Type B pancreatic cell (in vitro differentiated cells): ENCODE measurements at places on chromosomes 3 and 15.

DNA sequence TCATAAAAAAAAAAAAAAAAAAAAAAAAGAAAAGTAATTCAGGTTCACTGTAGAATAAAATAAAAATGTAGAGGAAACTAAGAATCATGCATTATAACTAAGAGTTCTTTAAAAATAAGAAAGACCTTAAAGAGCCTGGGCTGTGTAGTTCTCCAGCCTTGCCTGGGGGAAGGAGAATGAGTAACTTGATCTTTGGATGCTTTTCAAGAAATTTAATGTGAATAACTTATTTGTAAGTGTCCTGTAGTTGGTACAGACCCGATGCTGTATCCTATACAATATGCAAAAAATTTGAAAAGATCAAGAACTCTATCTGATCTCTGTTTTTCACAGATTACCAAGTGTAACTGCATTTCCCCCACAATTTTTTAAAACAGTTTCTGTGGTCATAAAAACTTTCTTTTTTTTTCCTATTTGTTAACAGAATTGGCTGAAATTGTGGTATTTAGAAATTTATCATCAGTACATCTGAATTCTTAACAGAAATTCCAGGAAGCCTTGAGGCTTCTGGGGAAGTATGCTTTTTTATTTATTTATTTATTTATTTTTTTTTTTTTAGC lies 195.3 kb downstream of the THRB start:
- no peak for DNase-seq
- H3K27ac ChIP-seq: no peak overlapping the region
- peaks cover 11% of the 10 kb centered on the region for H3K4me1 ChIP-seq
- no peaks in the 10 kb centered on the region for H3K27me3 ChIP-seq

DNA sequence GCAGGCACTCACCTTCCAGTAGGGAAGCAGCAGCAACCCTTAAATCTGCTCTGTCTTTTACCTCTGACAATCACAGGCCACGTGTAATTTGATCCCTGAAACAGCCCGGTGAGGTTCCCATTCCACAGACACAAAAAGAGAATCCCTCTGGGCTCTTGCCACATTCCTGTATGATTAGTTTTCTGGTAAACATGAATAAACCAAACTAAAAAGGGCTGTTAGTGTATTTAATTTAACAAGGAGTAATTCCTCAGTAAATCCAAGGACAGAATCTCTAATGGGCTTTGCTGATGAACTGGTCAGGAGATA lies 186.9 kb downstream of the FAM43A start:
- peaks cover 3% of the 10 kb centered on the region for H3K36me3 ChIP-seq
- DNase-seq: no peak
- H3K27me3 ChIP-seq: peaks cover 13% of the 10 kb centered on the region
- peaks cover 26% of the 10 kb centered on the region for H3K4me1 ChIP-seq

DNA sequence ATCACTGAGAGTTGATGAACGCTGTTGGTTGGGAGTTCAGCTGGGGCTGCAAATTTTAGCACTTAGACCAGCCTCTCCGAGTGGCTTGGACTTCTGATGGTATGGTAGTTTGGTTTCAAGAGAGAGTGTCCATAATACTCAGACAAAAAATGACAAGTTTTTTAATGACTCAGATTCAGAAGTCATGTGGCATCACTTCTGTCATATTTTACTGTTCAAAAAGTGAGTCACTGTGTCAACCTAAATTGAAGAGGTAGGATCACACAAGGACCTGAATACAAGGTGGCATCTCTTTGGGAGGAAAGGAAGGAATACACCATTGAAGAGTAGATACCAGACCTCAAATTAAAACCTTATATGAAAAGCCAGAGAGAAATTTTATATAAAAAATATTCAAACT lies 99.1 kb upstream of the CHMP2B start:
- no peaks in the 10 kb centered on the region for H3K36me3 ChIP-seq
- DNase-seq: no peak
- no peaks in the 10 kb centered on the region for H3K27me3 ChIP-seq
- H3K4me1 ChIP-seq: peaks cover 10% of the 10 kb centered on the region
- no peak overlapping the region for H3K27ac ChIP-seq

- H3K4me3 ChIP-seq: no peak overlapping the region
- no peak for DNase-seq
- peaks cover 41% of the 10 kb centered on the region for H3K4me1 ChIP-seq
- H3K27me3 ChIP-seq: peaks cover 7% of the 10 kb centered on the region
- no peaks in the 10 kb centered on the region for H3K36me3 ChIP-seq
Observed at GRCh38 chr3:194280777-194281176, 70.4 kb downstream of the CPN2 start.

GRCh38 chr15:42879443-42879842 lies 41.1 kb downstream of the TTBK2 start:
- H3K27ac ChIP-seq: no peak overlapping the region
- peaks cover 3% of the 10 kb centered on the region for H3K36me3 ChIP-seq
- H3K27me3 ChIP-seq: no peaks in the 10 kb centered on the region
- DNase-seq: no peak

GRCh38 chr3:10706156-10706739 lies 109.8 kb upstream of the SLC6A11 start:
- H3K4me3 ChIP-seq: peak overlapping the region; percentile 62
- peaks cover 6% of the 10 kb centered on the region for H3K4me1 ChIP-seq
- peaks cover 93% of the 10 kb centered on the region for H3K27me3 ChIP-seq
- DNase-seq: no peak
- no peak overlapping the region for H3K27ac ChIP-seq

GRCh38 chr15:89349206-89349558 lies 14.6 kb upstream of the POLG start:
- peaks cover 56% of the 10 kb centered on the region for H3K27me3 ChIP-seq
- H3K36me3 ChIP-seq: no peaks in the 10 kb centered on the region
- no peak overlapping the region for H3K4me3 ChIP-seq
- no peaks in the 10 kb centered on the region for H3K4me1 ChIP-seq
- no peak for DNase-seq
- H3K27ac ChIP-seq: no peak overlapping the region

- no peaks in the 10 kb centered on the region for H3K36me3 ChIP-seq
- no peak overlapping the region for H3K27ac ChIP-seq
Observed at GRCh38 chr3:31958701-31959152, 22.3 kb downstream of the OSBPL10 start.

DNA sequence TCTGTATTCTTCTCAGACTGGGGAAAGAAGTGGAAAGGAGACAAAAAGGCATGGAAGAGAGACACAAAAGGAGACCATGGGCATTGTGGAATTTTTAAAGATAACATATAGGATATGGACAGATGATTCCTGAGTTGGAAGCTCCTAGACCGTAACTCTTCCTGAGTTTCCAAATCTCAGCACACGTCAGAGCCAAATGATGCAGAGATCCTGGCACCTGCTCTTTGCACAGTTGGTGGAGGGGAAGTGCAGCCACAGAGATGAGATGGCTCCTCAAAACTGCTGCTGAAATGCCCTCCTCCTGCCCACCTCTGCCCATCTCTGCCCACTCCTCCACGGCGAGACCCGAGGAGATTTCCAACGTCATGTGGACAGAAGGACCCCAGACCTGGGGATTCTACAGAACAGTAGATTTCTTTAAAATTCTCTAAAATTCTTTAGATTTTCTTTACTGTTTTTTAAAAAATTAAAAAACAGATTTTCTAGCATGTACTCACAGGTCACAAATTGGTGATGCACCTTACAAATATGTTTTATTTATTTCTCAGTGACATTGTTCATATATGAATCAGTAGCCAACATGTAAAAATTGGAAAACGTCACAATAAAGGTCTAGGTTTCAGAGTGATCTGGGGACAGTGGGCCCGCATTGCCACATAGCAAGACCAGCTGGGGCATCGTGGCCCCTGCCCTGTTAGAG lies 8.1 kb downstream of the CPN2 start:
- no peak for DNase-seq
- H3K4me3 ChIP-seq: no peak overlapping the region
- no peak overlapping the region for H3K27ac ChIP-seq
- H3K27me3 ChIP-seq: peaks cover 19% of the 10 kb centered on the region
- H3K36me3 ChIP-seq: no peaks in the 10 kb centered on the region

GRCh38 chr3:191094057-191094845 lies 104.8 kb upstream of the OSTN start:
- DNase-seq: no peak
- H3K4me3 ChIP-seq: no peak overlapping the region
- no peaks in the 10 kb centered on the region for H3K36me3 ChIP-seq
- H3K4me1 ChIP-seq: no peaks in the 10 kb centered on the region
- no peaks in the 10 kb centered on the region for H3K27me3 ChIP-seq

- DNase-seq: no peak
- no peak overlapping the region for H3K27ac ChIP-seq
- H3K4me3 ChIP-seq: no peak overlapping the region
- H3K4me1 ChIP-seq: no peaks in the 10 kb centered on the region
- no peaks in the 10 kb centered on the region for H3K27me3 ChIP-seq
- H3K36me3 ChIP-seq: no peaks in the 10 kb centered on the region
Observed at GRCh38 chr3:196988241-196989029, 19.8 kb upstream of the PIGZ start.

DNA sequence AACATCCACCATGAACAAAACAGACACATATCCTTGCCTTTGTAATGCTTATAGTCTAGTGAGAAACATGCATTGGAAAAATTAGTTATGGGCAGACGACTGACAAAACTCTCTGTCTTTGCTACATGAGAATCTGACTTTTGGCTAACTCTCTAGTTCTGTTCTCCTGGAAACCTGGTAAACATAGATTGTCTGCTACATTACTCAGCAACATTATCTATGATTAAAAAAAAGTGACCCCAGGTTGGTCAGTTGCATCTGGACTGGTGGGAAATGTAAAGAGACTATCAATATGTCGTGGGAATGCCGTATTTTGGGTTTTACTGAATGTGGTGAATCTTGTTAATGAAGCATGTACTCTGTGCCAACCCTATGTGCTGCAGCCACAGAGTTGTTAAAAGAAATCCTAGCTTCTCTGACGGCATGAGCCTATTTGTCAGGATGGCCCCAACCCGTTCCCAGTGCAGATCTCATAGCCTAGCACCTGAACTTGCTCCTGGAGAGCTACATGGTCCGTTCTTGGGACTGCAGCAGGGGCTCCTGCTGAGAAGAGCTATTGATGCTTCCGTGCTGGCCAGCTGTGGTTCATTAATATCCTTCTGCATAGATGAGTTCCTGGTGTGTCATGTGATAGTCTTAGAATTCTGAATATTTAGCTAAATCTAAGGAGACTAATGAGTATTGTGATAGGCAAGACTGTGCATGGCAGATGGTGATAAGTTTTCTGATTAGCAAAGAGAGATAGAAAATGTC lies 311.7 kb upstream of the ZNF717 start:
- H3K27ac ChIP-seq: no peak overlapping the region
- no peaks in the 10 kb centered on the region for H3K36me3 ChIP-seq
- no peaks in the 10 kb centered on the region for H3K27me3 ChIP-seq
- H3K4me1 ChIP-seq: peaks cover 14% of the 10 kb centered on the region
- no peak overlapping the region for H3K4me3 ChIP-seq

DNA sequence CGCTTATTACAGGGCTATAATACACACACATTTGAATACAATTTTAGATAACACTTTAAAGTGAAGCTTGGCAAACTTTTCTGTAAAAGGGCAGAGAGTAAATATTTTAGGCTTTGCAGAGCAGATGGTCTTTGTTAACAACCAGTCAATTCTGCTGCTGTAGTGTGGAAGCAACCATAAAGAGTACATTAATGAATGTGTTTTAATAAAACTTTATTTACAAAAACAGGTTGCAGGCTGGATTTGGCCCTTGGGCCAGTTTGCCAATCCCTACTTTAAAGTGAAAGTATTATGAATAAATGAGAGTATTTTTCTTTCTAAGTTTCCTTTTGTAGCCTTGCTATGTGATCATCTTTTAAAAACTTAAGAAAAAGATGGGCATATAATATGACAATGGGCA lies 20.7 kb upstream of the ANKRD34C start:
- no peak overlapping the region for H3K4me3 ChIP-seq
- no peak overlapping the region for H3K27ac ChIP-seq
- DNase-seq: no peak
- peaks cover 22% of the 10 kb centered on the region for H3K27me3 ChIP-seq
- H3K4me1 ChIP-seq: no peaks in the 10 kb centered on the region

GRCh38 chr15:28948036-28948435 lies 62.3 kb downstream of the APBA2 start:
- no peak overlapping the region for H3K4me3 ChIP-seq
- no peak overlapping the region for H3K27ac ChIP-seq
- no peak for DNase-seq
- H3K27me3 ChIP-seq: no peaks in the 10 kb centered on the region

DNA sequence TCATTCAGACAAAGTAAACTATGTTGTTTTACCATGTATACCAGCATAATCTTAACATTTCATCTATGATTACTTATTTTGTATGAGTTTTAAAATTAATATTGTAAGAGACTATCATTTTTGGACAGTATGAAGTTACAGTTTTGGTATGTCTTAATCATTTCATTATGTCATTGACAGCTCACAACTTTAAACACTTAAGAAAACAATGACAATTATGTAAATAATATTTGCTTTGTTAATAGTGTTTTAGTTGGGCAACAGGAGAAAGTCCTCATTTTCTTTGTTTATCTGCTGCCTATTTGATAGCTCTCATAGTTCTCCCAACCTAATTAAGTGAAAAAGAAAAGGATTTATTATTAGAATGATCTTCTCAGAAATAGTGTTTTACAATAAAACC lies 80.2 kb downstream of the MEF2A start:
- peaks cover 40% of the 10 kb centered on the region for H3K36me3 ChIP-seq
- no peak overlapping the region for H3K27ac ChIP-seq
- H3K4me3 ChIP-seq: no peak overlapping the region

GRCh38 chr3:34995796-34996430 lies 643.4 kb upstream of the ARPP21 start:
- H3K36me3 ChIP-seq: no peaks in the 10 kb centered on the region
- no peak for DNase-seq
- H3K4me1 ChIP-seq: no peaks in the 10 kb centered on the region
- H3K27me3 ChIP-seq: no peaks in the 10 kb centered on the region

- DNase-seq: no peak
- H3K36me3 ChIP-seq: peaks cover 20% of the 10 kb centered on the region
- H3K27me3 ChIP-seq: no peaks in the 10 kb centered on the region
- no peak overlapping the region for H3K27ac ChIP-seq
Observed at GRCh38 chr3:4522947-4523346, 29.8 kb downstream of the ITPR1 start.

DNA sequence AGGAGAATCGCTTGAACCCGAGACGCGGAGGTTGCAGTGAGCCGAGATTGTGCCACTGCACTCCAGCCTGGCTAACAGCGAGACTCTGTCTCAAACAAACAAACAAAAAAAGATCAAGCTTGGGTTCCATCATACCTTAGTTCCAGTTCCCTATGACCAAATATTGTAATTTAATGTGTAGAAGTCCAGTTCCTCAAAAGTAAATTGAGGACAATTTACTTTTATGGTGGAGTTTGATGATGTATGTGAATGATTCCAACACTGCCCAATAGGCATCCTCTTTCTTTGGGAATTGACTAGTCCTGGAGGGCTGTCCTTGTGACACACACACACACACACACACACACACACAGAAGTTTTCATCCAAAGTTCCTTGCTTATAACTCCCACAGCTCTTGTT lies 2.8 kb upstream of the PKM start:
- H3K27ac ChIP-seq: no peak overlapping the region
- peaks cover 1% of the 10 kb centered on the region for H3K36me3 ChIP-seq
- no peak overlapping the region for H3K4me3 ChIP-seq
- peaks cover 19% of the 10 kb centered on the region for H3K4me1 ChIP-seq
- DNase-seq: no peak

GRCh38 chr15:41843571-41843970 lies 4.9 kb downstream of the PLA2G4B start:
- peaks cover 5% of the 10 kb centered on the region for H3K36me3 ChIP-seq
- no peaks in the 10 kb centered on the region for H3K4me1 ChIP-seq
- H3K27me3 ChIP-seq: no peaks in the 10 kb centered on the region
- DNase-seq: no peak
- no peak overlapping the region for H3K27ac ChIP-seq
- no peak overlapping the region for H3K4me3 ChIP-seq
